ENCODE measurements at places on chromosomes 11 and 22.

GRCh38 chr11:3021125-3021524, 29.0 kb upstream of the NAP1L4 start:
- peak; percentile 6 for DNase-seq

DNA sequence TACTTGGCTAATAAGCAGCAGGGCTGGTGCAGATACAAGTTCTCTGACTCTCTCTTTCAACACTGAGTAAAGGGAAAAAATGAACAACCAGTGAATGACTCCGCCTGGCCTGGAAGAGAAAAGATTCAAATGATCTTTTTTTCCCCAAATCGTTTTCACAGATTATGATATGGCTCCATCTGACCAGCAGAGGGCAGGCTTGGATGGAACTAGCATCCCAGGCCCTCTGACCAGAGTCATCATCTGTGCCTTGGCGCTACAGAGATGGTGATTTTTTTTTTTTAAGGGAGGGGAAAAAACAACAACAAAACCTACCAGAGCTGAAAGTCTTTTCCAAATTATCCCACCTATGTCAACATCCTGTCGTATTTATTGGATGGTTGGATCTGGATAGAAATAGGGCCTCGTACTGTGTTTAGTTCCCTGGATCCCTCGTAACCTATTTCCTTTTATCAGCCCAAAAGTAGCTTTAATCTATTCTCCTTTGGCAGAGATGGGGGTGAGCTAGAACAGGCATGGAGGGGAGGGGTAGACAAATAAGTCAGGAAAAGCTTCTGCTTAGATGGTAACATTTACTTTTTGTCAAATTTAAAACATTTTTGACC, 69.7 kb downstream of the PRSS23 start:
- peak; percentile 42 for DNase-seq

DNA sequence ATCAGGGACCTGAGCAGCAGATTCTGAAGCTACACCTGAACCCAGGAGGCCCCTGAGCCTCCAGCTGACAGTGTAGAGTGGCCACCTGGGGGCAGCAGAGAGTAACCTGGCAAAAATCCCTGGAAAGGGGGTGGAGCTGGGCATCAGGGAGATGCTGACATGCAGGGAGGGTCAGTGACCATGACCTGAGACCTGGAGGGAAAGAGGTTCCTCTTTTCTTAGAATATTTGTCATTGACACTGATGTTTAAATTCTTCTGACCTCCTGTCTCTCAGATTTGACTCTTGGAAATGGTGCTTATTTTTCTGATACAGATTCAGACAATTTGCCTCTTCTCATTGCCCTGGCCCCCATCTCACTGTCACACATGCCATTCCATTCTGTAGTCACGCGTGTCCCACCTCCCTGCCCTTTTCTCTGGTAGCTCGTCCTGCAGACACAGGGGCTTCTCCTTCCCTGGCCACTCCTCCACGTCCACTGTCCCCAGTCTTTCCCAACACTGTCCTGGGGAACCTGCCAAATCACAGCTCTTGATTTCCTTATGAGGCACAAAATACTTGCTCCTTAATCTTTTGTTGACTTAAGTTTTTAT, 117.2 kb upstream of the IGLL5 start:
- peak; percentile 36 for DNase-seq

- DNase-seq, result no peak
Measured at GRCh38 chr11:94793002-94793401, 24.8 kb downstream of the AMOTL1 start.

- no peak for DNase-seq
Measured at GRCh38 chr11:108854346-108854745, 189.5 kb downstream of the DDX10 start.

DNA sequence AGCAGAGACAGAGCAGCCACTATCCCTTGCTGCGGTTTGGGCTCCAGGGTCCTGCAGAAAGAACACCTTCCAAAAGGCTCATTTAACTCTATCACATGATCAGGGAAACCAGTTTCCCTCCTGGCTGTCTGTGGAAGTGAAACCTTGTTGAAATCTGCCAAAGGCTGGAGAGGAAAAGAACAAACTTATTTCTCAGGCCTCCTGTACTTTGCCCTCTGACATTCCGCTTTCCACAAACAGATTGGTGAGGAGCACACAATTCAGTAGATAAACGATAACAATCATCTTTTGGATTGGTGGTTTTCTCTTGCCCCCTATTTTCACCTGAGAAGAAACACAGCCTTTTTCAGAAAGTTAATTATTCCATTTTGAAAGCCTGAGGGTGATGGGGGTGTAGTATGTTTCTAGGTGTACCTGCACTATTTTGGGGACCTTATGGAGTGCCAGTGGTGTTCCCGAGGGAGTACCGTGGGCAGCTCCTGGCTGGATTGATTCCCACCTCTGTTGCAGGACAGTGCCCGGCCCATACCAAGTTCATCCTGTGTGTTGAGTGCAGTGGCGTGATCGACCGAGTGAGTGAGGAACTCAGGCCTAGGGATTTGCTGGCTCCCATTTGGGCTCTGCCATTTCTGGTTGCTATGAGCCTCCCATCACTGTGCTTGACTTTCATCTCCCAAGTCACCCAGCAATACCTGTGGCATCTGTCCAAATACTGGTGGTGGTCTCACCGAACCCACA, 102.0 kb downstream of the TBC1D22A start:
- DNase-seq, result no peak

DNA sequence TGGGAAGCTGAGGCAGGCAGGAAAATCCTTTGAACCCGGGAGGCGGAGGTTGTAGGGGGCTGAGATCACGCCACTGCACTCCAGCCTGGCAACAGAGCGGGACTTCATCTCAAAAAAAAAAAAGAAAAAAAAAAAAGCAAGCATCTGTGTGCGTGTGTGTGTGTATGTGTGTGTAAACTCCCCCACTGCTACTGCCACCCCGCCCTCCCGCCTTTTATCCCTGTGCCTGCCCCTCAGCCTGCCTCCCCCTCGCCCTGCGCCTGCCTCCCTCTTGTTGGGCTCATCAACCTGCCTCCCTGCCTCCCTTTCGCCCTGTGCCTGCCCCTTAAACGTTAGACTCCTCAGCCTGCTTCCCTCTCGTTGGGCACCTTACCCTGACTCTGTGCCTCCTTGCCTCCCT, 18.0 kb downstream of the TMEM258 start:
- DNase-seq, result no peak

GRCh38 chr11:61390161-61390560, 2.2 kb upstream of the TMEM216 start:
- DNase-seq, result no peak

DNA sequence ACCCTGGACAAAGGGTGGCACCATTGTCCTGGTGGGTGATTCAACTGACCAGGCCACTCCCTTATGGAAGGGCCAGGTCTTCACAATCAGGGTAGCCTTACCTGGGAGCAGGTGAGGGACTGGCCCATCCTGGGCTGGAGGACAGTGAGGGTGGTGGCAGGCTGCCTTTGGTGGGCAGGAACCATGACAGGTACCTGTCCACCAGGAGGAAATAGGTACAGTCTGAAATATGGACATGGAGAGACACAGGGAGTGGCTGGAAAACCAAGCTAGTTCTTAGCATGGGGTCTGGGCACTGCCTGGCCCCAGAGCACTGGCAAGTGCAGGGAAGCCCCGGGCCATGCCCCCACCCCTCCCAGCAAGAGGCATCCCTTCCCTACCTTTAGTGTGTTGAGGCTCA, 113.8 kb downstream of the MED15 start:
- DNase-seq, result no peak

GRCh38 chr11:106493751-106494150, 416.3 kb downstream of the AASDHPPT start:
- DNase-seq, result peak; percentile 38

DNA sequence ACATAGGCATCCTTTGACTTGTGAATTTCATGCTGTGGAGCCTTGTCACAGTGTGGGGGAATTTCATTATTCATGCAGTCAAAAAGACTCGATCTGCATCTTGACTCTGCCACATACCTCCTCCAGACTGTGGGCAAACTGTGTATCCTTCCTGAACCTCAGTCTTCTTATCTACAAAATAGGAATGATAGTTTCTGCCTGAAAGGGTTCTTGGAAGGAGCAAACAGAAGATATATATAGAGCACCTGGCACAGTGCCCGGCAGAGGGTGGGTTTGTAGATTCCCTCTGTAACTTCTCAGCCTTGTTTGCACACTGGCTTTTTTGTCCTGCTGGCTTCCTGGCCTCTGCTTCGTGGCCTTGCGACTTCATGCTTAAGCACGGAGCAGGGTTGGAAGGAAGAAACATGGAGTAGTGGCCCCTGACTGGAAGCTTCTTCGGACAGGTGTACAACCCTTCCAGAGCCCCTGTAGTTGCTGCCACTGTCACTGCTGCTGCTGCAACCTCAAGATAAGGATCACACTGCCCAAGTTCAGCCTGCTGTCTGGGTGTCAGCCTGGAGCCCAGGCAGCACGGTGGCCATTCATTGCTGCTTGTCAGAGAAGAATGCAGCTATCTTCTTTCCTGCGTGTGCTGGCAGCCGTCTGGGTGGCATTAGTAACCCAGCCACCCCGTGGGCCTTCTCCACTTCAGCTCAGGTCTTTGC, 106.4 kb downstream of the MICAL2 start:
- no peak for DNase-seq

- no peak for DNase-seq
Measured at GRCh38 chr11:45313171-45313865, 27.2 kb upstream of the SYT13 start.

DNA sequence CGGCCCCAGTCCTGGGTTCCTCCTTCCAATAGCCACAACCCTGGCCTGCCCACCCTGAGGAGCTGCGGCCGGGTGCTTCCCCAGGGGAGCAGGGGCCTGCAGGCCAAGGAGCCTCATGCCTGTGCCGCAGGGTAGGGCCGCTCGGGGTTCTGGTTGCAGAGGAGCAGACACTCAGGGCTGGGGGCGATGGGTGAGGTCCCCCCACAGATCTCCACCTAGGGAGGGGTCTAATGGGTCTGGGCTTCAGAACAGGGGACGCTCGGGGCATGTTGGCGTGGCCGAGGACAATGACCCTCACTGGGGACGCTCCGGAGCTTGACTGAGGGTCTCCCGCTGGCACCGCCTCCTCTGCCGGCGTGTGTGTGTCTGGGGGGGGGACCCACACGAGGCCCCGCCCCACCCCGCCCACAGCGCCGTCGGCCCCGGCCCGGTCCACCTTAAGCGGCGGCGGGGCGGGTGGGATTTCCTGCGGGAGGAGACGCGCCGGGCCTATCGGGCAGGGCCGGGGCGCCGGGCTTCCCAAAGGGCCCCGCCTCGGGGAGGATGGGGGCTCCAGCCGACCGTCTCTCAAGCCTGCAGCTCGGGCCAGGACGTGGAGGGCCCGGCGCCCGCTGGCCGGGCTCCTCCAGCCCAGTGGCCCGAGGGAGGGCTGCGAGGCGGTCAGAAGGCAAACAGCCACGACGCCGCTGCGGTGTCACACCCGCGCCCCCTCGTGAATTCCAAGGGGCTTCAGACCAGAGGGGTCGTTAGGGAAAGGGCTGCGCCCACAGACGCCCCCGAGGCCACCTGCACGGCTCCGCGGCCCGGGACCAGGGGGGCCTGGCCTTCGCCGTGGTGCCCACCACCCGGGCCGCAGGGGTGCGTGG, 640 bp upstream of the ZDHHC8 start:
- DNase-seq, result no peak

DNA sequence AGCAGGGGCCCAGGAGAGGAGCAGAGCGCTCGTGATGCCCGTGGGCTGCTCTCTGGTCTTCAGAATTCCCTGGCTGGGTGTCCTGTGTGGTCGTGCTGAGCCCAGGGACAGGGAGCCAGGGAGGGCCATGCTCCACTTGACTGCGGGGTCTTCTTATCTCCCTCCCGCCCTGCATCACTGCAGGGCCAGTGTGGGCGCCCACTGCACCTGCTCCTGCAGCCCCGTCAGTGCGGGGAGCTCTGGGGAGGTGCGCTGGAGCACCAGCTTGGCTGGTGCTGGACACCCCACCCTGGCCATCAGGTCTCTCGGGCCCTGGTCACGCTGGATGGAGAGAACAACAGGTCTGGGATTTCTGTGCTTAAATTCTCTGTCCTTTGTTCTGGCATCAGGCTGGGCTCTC, 31.8 kb downstream of the B3GAT1 start:
- DNase-seq, result no peak

DNA sequence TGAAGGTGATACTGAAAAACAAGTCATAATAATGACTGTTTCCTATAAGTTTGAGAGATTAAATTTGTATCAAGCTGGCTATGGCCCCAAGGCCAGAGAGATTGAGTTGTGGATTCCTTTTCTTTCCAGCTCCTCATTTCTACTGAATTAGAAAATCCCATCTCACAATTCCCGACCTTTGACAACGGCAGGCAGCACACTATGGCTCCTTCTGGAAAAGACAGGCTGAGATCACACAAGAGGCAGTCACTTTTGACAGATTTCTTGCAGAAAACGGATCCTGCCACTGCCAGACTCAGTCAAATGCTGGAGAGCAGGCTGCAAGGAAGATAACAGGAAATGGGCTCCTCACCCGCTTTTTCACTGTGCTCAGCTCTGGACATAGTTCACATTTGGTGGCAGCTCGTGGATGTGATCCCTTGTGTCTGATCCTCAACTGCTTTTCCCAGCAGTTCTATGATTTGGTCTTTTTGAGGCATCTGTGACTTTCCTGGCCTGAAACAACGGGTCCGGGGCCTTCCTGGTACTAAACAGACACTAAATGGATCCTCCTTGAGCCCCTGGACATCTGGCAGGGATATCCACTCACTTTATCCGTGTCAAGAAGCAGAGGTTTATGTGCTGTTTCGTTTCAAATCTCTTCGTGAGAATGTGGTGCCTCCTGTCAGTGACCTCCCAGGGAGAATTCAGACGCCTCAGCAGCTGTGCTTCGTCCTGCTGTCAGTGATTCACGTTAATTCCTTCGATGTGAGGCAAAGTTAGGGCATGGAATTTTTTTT, 26.1 kb upstream of the RTL6 start:
- DNase-seq, result no peak

DNA sequence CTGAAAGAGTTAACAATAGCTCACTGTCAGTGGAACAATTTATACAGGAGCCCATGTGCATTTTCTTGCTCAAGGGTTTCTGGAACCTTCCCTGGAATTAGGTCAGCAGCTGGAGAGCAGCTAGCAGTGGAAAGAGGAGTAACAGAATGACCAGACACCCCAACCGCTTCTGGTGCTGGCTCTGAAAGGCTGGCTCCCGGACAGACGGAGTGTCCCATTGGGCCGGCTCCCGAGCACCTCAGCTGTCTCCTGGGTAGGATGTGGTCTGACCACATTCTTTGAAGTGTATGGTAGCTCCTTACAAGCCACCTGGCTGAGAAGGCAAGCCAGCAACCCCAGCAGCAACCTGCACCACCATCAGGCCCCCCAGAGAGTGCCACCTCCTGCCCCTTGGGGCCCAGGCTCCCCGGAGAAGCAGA, 44.7 kb downstream of the ABTB2 start:
- no peak for DNase-seq

GRCh38 chr11:79156031-79156430, 284.8 kb downstream of the TENM4 start:
- no peak for DNase-seq

- DNase-seq, result no peak
Measured at GRCh38 chr22:29106839-29107238, 34.0 kb downstream of the KREMEN1 start.
